ENCODE measurements at places on chromosomes 16 and 17.

- no peak for DNase-seq
Observed at GRCh38 chr17:10624969-10625368, 32.1 kb downstream of the MYH3 start.

DNA sequence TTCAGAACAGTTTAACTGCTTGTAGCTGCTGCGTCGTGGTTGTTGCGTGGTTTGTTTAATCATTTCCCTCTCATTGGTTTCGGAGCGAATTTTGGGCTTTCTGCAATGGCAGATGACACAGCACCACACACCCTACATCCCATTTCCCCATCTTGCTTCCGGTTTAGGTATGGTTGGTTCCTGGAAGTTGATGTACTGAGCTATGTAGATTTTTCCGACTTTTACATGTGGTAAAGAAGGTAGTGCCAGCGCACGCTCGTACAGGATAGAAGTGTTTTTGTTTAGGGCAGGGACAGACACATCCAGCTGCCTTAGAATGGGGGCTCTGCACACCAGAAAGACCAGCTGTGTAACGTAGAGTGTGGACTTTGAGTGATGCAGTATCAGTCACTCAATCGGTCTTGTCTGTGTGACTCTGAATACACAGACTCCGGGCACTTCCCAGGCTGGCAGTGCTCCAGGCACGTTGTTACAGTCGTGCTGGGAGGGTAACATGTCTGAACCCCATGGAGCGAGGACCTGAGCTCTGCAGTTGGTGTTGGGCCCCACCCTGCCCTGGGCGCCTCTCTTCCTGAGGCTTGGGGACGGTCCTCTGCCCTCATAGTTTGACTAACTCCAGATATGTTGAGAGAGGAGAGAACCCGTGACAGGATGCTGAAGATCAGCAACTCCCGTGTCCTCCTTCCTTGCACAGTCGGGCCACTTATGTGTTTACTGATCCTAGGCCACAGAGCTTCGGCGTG is 172.0 kb upstream of the CHMP6 start:
- DNase-seq: no peak

DNA sequence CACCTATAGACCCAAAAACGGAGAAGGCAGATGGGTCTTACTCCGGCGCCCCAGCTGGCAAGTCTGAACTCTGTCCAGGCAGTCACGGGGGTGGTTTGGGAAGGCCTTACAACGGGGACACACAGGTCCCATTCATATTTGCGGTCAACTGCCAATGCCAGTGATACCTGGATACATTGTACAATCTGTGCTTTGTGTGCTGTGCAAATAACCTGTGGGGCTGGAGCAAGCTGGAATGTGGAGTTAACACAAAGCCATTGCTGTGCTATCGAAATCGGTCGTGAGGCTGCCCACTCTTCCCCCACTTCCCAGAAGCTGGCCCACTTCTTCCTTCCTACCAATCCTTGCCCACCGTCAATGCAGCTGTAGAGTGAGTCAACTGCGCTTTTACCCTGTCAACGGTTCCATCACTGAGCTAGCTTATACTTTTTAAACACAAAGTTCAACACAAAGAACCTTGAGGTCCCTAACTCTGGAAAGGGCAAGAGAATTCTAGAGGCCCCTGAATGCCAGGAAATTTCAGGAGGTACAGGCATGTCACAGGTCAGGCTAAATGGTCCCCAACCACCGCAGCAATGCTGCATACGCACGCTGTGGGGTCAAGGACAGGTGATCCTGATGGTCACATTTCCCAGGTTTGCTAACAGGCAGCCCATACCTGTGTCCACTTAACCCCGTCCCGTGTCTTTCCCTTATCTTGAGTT is 122.8 kb downstream of the ZFHX3 start:
- no peak for DNase-seq

GRCh38 chr17:83131401-83132011 is 52.1 kb downstream of the METRNL start:
- DNase-seq: no peak

DNA sequence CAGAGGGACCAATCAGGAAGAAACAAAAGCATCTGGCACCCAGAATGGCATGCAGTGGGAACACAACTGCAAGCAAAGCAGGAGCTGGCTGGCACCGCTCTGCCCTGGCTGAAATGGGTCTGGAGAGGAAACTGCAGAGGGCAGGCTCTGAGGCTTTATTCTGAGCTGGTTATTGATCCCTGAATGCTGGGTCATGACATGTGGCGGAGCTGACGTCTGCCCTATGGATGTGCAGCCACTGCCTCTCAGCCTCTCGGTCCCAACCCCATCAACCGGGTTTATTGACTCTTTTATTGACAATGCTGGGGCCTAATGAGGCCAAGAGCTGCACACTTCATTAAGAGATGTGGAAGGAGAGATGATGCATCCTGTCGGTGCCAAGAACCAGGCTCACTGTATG is 3.9 kb upstream of the SKAP1 start:
- DNase-seq: no peak

DNA sequence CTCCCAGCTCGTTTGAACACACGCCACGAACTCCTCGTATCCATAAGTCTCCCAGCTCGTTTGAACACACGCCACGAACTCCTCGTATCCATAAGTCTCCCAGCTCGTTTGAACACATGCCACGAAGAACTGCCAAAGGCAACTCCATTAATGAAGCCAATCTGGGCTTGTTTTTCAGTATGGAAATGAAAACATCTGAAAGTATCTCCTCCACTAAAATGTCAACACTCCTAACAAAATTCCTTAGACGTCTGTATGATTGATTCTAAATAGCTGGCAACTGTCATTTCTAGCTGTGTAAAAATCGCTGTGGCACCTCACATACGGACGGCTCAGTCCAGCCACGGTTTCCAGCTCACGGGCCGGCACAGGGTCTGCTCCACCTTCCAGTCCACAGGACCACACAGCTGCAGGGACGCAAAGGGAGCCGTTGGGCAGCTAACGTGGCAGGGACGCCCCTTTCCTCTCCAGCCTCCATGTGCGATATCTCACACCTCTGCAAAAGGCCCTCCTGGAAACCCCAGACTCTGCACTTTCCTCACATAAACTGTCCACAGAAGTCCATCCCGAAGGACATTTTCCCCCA is 67.1 kb upstream of the METRNL start:
- DNase-seq: peak; percentile 38

- no peak for DNase-seq
Observed at GRCh38 chr17:17845046-17845775, 8.4 kb upstream of the SREBF1 start.

- no peak for DNase-seq
Observed at GRCh38 chr17:33335491-33336173, 42.5 kb upstream of the ASIC2 start.

- DNase-seq: peak; percentile 95
Observed at GRCh38 chr16:82655072-82655714, 28.4 kb downstream of the CDH13 start.

Data from fibroblast of skin of back (primary cell).